Central memory CD4-positive, alpha-beta T cell (primary cell): ENCODE measurements at places on chromosomes 12 and 14.

DNA sequence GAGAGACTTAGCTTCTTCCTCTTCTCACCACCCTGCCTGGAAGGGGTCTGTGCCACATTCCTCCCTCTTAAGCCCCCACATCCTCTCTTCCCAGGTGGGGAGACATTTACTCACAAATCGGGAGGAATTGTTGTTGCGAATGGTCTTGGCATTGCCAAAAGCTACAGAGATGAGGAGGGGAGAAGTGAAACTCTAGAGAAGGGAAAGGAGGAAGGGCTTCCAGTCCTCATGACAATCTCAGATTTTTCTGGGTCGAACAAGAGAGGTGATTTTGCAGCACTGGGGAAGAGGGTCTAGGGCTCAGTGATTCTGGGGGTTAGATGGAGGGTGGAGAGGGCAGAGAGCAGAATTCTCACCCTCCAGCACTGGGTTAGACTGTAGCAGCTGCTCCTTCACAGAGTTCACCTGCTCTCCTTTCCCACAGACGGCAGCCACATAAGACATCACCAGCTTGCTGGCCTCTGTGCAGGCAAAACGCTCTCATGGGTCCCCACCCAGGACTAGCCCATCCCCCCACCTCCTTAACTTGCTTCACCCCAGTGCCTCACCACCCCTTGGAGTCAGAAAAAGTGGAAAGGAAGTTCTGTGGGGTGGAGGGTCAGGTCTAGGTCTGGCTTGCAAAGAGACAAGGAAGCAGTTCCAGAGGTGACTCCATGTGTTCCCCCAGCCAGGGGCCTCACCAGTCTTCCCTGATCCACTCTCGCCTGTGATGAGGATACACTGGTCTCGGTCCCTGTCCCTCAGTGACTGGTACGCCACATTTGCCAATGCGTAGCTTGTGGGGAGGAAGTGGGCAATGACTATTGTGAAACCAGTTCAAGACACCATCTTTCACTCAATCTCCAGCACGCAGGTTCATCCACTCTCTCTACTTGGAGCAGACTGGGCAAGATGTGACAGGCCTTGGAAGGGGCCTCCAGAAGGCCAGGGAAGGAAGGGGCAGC is 2.7 kb downstream of the MYO1A start:
- DNase-seq, result peak; percentile 17

- DNase-seq, result no peak
Observed at GRCh38 chr12:105983622-105984320, 155.0 kb downstream of the NUAK1 start.

DNA sequence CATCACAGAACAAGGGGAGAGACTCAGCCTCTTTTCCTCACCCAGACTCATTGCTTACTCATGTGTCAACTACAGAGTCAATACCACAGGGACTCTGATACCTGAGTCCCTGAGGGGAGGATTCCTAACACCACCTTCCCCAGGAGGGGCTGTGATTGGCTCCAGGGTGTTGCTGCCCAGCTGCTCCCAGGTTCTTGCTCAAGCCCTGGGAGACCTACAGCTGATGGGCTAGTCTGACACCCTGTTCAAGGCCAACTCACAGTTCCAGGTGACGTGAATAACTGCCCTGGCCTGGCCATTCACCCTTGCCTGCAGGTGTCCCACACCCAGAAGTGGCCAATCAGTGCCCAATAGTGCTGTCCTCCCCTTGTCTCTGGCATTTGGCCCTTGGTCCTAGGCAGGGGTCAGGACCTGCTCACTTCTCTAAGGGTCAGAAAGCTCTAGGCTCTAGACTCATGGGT is 8.6 kb downstream of the SPRYD4 start:
- no peak for DNase-seq

DNA sequence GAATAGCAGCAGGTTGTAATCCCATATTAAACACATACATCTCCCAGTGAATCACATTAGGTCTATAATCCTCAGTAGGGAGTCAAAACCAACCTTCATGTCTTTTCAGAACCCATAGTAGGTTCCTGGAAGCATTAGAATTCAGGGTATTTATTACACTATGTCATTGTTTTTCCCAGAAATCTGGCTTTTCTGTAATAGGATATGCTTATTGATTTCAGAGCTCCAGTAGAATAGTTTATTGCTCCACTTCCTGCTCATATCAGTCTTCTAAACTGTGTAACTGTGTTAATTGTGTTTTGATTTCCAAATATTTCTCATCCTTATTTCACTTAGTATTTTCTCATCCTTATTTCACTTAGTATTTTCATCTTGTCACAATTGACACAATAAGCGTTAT is 268.0 kb downstream of the CCDC59 start:
- DNase-seq, result no peak

DNA sequence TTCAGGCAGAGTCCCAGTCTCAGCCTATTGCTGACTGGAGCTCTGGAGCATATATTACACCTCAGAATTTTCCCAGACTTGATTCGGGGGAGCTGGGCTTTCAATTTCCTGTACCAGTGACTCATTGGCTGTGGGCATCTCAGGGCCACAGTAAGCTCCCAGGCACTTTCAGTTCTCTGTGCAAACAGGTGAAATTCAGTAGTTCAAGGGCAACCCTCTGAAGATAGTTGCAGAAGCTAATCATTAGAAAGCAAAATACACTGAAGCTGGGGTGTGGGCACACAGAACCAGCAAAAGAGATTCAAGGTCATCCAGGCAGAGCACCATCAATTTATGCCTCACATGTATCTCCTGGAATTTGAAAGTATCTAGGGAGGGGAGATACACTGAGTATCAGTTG is 8.1 kb upstream of the NIN start:
- DNase-seq, result no peak

- DNase-seq, result no peak
Observed at GRCh38 chr14:94795372-94795771, 25.5 kb upstream of the GSC start.

DNA sequence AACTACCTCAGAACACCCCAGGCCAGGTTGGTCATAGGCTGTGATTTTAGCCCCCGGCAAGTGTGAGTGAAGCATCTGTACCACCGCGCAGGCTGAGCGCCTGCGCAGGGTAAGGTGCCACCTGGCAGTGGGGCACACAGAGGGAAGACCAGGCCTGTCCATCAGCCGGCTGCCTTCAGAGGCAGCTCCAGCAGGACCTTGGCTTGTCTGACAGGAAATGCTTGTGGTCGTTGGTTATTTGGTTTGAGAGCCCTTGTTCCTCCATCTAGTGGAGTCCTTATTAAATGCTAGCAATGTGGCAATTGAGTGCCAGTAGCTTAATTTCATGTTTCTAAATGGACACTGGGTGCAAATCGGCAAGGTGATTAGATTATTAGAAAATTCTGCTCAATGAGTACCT is 27.5 kb downstream of the SLC25A29 start:
- no peak for DNase-seq

DNA sequence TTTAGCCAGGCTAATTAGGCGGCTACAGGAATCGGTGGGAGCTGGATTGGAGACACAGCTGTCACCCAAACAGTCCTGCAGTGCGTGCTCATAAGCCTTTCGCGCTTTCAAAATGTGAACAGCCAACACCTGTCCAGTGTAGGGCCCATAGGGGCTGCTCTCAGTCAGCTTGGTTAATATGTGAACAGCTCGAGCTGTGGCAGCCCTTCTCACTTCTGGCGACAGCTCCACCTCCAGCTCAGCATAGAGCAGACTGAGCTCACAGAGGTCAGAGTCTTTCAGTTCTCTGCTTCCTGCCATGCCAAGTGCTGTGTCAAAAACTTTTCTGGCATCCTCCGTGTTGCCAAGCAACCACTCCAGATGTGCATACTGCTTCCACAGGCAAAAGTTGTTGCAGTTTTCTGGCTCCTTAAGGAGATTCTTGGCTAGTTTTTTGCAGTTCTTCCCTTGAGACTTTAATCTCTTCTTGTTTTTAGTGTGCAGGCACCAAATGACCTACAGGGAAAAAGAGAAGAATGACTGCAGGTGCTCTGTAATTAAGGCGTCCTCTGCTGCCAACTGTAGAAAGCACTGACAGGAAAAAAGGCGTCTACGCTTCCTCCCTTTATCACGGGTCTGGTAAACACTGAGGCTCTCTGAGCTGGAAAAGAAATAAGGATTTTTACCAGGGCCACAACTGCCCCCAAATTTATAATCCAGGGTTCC is 32.5 kb downstream of the PSMC1 start:
- no peak for DNase-seq

DNA sequence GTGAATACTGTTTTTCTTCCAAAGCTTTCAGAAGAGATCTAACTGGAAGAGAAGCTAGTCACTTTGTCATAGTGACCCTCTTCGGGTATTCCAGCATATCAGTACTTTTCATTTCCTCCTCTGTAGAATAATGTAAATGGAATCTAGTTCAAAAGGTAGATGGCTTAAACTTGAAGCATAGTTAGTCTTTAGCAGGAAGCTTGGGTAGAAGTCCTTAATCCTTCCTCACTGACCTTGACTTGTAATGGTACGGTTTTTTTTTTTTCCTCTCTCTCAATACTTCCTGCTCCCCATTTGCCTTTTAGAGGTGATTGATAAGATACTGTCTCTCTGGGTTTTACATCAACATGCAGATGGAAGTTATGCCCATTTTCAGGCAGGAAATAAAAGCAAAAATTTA is 1.7 kb downstream of the FBXO34 start:
- DNase-seq, result no peak

DNA sequence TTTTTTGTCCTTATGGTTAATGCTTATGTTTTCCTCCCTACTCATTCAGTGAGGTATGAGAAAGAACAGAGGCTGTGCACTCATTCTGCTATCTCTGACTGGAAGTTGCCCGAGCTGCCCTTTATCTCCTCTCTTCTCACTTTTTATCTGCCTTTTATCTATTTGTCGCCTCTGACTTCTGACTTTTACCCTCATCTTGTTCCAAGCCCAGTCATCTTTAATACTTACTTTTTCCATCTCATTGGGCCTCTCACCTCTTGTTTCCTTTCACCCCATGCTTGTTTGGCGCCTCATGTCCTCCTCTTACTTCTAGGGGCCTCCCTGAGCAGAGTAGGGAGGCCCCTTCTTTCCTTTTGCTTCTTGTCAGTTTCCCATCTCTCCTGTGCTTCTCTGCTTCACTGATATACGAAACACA is 50.7 kb downstream of the DIP2B start:
- no peak for DNase-seq

- no peak for DNase-seq
Observed at GRCh38 chr12:176321-177181, 37.4 kb downstream of the SLC6A12 start.

- DNase-seq, result no peak
Observed at GRCh38 chr12:34097213-34097612, 74.9 kb downstream of the ALG10 start.

- DNase-seq, result no peak
Observed at GRCh38 chr12:123267335-123267920, 4.2 kb downstream of the CDK2AP1 start.

GRCh38 chr14:91153360-91153759 is 39.5 kb downstream of the DGLUCY start:
- no peak for DNase-seq

GRCh38 chr12:120939523-120939922 is 35.4 kb upstream of the SPPL3 start:
- no peak for DNase-seq

DNA sequence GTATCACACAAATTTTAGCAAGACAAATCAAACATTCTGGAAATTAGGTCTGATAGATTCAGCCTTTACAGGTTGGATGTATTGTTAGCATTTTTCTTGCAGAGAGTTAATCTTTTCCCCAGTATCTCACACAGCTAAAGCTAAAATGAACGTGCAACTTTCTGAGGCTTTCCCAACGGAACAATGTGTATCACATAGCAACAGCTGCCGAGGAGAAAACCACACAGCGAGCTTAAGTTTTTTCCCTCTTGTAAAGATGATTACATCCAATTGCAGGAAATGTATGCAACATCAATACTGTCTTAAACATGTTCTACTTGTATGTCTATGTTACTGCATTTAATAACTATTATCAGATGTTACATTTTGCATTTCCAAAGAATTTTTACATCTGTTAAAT is 182.2 kb downstream of the CCDC59 start:
- DNase-seq, result no peak

DNA sequence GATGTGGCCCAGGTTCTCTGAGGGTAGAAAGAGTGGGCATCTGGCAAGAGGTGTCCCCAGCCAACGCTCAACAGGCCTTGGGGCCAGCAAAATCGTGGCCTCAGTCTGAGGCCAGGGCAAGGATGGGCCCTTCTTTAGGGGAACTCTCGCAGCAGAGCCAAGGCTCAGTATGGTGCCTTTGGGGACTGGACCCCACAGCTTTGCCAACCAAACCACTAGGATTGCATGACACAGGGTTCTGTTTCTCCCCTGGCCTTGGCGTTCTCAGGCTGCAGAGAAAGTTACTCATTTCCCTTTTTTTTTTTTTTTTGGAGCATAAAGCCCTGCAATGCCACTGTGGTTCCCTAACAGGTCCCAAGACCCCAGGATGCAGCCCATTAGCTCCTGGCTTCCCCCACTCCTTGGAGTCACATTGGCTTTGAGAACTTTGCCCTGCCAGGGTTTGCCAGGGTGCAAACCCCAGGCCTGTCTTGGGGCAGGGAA is 100.6 kb downstream of the LGMN start:
- no peak for DNase-seq

GRCh38 chr12:75977590-75977951 is 54.0 kb downstream of the PHLDA1 start:
- DNase-seq, result no peak

- no peak for DNase-seq
Observed at GRCh38 chr12:94372461-94372860, 87.2 kb downstream of the CEP83 start.

DNA sequence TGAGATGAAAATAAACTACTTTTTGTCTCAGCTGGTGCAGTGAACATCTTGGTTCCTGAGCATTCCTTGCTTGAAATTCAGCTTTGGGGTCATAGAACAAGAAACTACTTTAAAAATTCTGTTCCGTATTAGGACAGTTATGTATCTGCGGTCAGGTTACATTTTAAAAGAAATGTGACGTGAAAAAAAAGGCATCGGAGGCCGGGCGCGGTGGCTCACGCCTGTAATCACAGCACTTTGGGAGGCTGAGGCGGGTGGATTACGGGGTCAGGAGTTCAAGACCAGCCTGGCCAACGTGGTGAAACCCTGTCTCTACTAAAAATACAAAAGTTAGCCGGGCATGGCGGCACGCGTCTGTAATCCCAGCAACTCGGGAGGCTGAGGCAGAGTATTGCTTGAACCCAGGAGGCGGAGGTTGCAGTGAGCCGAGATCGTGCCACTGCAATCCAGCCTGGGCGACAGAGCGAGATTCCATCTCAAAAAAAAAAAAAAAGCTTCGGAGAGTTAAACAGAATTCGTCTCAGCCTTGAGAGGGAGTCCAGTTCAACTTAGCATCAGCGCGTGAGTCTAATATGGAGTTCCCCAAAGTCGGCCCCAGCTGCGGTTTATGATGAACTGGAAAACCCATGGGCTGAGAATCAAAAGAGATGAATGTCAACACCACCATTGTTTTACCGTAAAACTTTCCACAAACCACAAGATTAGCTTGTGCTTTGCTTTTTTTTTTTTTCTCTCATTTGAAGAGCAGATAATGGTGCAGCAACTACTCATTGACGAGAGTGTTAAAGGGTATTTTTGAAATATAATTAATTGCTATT is 2.1 kb upstream of the SLC2A13 start:
- DNase-seq, result no peak

GRCh38 chr12:13368971-13369370 is 172.4 kb downstream of the EMP1 start:
- DNase-seq, result no peak
